RWPE1 (cell line): ENCODE measurements at places on chromosomes 1 and 21.

DNA sequence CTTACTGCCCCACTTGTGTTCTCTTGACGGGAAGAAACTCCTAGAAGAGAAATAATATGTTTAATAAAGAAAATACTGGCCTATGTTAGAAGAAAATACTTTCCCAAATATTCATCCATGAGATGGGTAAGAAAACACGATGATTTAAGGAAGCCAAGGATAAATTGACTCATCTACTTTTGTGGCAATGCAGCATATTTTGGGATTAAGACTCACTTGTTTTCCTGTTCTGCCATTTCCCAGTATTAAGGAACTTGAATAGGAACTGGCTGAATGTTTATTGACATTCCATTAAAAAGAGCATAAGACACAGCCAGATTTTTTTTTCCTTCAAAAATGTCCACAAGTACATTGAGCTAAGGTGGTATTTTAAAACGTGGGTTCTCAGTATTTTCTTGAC is 10.9 kb upstream of the ADAMTS5 start:
- DNase-seq: no peak

- DNase-seq: peak; percentile 55
Observed at GRCh38 chr1:86419277-86419903, 4.6 kb upstream of the CLCA2 start.

GRCh38 chr1:202073206-202073605 is 49.5 kb upstream of the GPR37L1 start:
- no peak for DNase-seq

GRCh38 chr1:152870831-152871730 is 7.0 kb upstream of the SMCP start:
- DNase-seq: peak; percentile 64

- DNase-seq: no peak
Observed at GRCh38 chr1:95641386-95641785, 407.4 kb downstream of the RWDD3 start.

GRCh38 chr21:45310459-45310858 is 22.8 kb upstream of the POFUT2 start:
- DNase-seq: no peak

GRCh38 chr1:25462732-25463131 is 32.0 kb downstream of the MACO1 start:
- no peak for DNase-seq

- no peak for DNase-seq
Observed at GRCh38 chr1:116494745-116495144, 76.1 kb downstream of the CD58 start.

DNA sequence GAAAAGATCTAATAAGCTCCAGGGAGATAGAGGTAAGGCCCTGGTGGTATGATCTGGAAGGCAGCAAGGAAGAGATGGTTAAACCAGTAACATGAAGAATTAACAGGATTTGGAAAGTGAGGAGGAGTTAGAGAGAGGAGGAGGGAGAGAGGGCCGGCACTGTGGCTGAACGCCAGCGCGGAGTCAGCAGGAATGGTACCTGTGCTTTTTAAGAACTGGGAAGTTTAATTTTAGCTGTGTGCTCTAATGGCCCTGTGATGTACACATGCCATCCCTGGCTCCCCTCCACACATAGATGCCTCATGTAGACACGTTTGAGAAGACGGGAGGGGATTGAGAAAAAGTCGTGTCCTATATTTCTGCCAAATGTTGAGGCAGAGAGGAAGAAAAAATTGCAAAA is 13.8 kb upstream of the AVPR1B start:
- DNase-seq: no peak

- no peak for DNase-seq
Observed at GRCh38 chr1:102821707-102822106, 286.6 kb downstream of the COL11A1 start.

- DNase-seq: peak; percentile 29
Observed at GRCh38 chr1:237851210-237851845, 39.4 kb downstream of the ZP4 start.

DNA sequence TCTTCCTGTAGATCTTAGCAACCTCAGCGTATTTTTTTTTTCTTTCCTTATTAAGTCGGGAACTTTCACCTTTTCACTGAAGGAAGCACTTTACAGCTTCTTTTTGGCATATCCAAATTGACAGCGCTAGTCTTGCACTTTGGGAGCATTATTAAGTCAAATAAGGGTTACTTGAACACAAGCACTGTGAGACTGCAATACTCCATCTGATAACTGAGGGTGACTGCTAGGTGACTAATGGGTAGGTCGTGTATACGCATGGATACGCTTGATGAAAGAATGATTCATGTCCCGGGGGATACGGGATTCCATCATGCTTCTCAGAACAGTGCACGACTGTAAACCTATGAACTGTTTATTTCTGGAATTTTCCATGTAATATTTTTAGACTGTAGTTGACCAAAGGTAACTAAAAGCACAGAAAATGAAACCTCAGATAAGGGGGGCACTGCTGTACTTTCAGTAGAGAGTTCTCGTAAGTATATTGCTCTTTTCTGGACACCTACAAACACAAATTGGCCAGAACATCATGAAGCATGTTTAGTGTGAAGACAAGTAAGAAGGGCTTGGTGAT is 364.7 kb downstream of the SMYD3 start:
- DNase-seq: peak; percentile 78
